ENCODE measurements at places on chromosomes 11 and 22.

DNA sequence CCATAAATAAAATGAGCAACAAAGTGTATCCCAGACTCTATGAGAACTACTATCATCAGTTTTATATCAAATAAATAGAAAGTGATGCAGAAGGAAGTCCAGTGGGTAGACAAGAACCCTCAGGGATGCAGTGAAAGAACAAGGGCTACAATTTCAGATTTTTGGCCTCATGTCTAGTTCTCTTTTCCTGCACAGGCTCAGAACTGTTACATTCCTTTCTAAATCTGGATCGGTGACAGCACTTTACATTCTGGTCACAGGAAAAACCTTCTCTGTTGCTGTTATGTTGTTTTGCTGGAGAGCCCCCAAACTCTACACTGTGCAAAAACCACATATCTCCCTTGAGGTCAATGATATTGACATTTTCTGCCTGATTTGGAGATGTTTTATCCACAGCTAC lies 108.8 kb upstream of the ANO5 start:
- DNase-seq: no peak

GRCh38 chr11:90614318-90614717 lies 391.5 kb upstream of the CHORDC1 start:
- DNase-seq: no peak

DNA sequence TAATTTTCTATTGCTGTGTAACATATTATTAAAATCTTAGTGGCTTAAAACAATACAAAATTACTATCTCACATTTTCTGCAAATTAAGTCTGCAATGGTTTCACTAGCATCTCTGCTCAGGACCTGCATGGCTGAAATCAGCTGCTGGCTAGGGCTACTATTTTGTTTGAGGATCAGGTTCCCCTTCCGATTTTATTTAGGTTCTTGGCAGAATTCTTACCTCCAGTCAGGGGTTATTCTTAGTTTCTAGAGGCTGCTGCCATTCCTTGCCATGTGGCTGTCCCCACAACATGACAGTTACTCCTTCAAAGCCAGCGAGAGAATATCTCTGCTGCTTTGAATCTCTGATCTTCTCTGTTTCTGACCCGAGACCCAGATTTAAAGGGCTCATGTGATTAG lies 424.5 kb upstream of the ANO5 start:
- DNase-seq: no peak

DNA sequence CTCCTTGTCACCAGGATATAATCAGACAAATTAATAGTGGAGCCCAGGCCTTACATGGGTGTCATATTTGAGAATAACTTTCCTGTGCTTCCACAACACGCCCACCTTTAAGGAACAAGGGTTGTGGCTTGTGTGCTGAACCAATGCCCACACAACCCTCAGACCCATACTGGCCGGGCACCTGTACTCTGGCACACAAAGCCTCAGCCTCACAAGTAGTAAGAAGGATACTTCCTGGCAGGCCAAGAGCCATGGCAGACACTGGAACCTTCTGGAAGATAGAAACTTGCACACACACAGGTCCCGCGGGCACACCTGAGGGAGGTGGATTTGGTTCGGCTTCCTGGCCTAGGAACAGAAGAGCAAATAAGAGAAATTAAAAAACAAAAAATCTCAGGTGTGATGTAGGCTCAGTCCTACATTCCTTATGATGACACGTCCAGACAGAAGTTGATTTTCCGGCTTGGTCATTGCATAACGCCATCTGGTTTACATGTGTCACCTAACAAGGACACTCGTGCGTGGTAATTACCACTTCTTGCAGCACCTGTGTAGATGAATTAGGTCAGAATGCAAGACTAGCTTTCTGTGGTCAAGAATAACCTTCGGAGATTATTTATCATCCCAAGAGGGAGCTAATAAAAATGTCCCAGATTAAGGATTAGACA lies 5.8 kb upstream of the BRD1 start:
- no peak for DNase-seq

DNA sequence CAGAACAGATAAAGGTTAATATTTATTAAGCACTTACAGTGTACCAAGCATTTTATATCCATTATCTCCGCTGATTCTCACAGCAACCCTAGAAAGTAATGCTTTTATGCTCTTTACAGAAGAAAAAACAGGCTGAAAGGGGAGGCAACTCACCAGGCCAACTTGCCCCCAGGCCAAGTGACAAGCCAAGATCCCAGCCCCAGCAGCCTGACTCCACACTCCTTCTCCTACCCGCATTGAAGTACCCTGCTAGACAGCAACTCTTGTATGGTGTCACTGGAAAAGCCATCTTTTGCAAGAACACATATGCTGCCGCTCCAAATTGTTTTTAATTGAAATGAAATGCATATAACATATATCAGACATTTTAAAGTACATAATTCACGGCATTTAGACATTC lies 25.6 kb downstream of the SMCO4 start:
- no peak for DNase-seq

- DNase-seq: no peak
Observed at GRCh38 chr11:33696931-33697638, 3.5 kb downstream of the C11orf91 start.

DNA sequence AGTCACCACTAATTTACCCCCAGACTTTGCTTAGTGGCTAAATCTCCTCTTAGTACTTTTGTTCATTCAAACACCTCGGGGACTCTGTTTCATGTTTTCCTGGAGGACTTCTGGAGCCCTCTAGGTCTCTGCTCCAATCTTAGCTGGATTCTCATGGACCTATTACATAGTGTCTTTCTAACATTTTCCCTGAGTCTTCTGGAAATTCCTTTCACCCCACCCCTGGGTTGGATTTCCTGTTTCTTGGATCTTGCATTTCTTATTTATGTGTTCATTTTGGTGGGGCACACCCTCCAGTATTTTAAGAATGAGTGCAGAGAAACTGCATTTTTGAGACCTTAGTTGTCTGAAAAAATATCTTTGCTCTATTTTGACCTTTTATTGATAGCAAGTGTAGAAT lies 220.1 kb downstream of the BLID start:
- no peak for DNase-seq

DNA sequence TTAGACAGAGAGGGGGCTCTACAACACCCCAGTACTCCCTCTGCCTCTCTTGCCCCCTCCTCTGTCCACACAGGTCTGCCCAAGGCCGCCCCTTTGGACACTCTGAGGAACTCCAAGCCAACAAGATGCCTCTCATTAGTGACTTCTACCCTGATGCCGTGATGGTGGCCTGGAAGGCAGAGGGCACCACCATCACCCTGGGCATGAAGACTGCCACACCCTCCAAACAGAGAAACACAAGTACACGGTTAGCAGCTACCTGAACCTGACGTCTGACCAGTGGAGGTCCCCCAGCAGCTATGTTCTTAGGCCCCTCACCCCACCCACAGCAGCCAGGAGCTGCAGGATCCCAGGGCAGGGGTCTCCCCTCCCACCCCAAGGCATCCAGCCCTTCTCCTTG lies 125.1 kb downstream of the MED15 start:
- no peak for DNase-seq

GRCh38 chr22:20249797-20250354 lies 18.2 kb downstream of the RTN4R start:
- no peak for DNase-seq

- no peak for DNase-seq
Observed at GRCh38 chr11:13137844-13138301, 128.8 kb downstream of the RASSF10 start.

GRCh38 chr11:113488931-113489351 lies 13.7 kb upstream of the DRD2 start:
- no peak for DNase-seq

- no peak for DNase-seq
Observed at GRCh38 chr11:103396237-103396636, 287.0 kb downstream of the DYNC2H1 start.

DNA sequence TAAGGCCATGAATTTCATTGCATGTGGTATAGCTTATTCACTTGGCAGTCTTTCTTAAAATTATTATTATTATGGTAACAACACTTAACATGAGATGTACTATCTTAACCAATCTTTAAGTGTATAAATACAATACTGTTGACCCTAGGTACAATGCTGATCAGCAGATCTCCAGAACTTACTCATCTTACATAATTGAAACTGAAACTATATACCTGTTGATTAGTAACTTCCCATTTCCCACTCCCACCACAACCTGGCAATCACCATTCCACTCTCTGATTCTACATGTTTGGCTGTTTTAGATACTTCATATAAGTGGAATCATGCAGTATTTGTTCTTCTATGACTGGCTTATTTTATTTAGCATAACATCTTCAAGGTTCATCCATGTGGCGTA lies 150.2 kb upstream of the POU2AF2 start:
- DNase-seq: no peak

- DNase-seq: no peak
Observed at GRCh38 chr11:95297680-95298452, 66.9 kb upstream of the SESN3 start.

All from SW480 (cell line).